ENCODE measurements at places on chromosomes 2 and 18.
A peak's percentile ranks its signal among the peaks of the same experiment; 100 is the strongest.

DNA sequence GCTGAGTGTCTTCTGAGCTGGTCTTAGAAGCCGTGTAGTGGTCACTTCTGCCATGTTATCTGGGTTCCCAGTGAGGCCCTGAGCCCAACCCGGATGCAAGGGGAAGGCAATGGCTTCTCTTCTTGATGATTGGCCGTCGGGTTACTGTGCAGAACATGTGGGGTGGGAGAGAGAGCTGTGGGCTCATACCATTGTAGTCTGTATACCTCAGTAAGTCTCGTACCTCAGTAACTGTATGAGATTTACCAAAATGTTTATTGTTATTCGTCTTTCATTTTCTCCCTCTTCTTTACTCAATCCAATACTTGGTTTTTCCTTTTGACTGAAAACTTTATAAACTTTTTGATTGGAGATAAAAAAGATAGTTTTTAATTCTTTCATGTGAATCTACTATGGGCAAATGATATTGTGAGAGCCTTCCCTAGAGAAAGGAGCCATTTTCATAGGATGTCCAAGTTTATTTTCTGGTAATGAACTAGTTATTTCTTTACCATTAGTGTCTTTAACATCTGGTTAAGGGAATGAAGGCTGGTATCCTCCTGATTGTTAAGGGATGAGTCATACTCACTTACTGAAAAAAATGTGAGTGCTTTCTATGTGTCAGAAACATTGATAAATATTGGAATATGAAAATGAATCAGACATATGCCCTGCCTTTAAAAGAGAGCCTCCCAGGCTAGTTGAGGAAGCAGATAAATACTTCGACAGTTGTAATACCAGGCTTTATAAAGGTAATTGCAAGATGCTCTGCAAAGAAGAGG lies 129.9 kb downstream of the PRPF40A start:
- DNase-seq = peak; percentile 19

- no peak for DNase-seq
Measured at GRCh38 chr18:45663403-45664045, 48.2 kb downstream of the SLC14A2 start.

DNA sequence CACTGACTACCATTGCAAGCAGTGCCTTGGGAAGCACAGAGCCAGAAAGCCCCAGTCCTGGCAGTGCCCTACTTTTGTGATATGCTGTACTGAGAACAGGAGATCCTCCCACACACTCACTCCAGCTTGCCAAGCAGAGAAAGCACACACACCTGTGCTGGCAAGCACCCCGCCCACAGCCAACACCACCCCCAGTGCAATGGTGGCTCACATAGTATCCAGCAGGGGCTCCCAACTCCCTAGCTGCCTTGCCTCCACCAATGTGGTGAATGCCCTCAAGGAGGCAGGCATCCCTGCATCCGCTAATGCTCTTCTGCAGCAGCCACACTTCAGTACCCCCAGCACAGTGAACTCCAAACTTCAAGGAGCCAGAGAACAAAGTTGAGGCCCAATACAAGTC lies 1655.8 kb downstream of the SUCLG1 start:
- no peak for DNase-seq

GRCh38 chr18:24043403-24043802 lies 28.8 kb downstream of the TTC39C start:
- no peak for DNase-seq

DNA sequence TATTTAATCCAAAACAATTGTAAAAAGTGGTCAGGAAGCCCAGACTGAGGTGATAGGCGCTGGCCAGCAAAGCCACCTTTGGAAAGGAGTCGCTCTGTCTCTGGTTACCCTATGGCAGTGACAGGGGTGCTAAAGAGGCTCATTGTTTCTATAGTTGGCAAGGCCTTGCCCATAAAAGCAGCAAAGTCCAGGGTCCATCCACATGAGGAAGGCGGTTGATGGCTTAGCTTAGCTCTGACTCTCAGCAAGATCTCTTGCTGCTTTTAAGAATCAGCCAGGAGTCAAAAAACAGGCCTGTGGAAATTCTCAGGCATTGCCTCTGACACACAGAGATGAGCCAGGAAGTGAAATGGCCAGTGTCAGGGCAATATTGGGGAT lies 57.8 kb upstream of the CYP26B1 start:
- DNase-seq = no peak

DNA sequence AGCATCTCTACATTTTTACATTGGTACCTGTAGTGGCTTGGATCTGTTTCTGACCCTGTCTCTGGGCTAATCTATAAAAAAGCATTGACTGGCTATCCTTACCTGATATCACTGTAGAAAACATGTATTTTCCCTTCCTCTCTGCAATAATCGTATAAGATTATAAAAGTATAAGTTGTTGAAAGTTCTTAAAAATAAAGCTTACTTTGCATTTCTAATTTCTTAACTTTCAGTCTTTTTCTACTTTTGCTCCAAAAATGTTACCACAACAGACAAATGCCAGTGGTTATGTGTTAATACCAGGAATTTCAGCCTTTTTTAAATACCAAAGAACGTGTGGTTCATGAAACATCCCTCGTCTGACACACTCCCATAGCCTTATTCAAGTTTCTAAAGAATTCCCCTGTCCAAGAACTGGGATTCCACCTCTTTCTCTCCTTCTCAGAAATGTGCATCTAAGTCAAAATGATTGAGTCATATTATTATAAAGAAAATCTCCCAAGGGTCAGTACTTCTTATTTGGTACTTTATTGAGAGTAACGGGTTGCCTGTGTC lies 28.5 kb upstream of the ACKR3 start:
- no peak for DNase-seq

DNA sequence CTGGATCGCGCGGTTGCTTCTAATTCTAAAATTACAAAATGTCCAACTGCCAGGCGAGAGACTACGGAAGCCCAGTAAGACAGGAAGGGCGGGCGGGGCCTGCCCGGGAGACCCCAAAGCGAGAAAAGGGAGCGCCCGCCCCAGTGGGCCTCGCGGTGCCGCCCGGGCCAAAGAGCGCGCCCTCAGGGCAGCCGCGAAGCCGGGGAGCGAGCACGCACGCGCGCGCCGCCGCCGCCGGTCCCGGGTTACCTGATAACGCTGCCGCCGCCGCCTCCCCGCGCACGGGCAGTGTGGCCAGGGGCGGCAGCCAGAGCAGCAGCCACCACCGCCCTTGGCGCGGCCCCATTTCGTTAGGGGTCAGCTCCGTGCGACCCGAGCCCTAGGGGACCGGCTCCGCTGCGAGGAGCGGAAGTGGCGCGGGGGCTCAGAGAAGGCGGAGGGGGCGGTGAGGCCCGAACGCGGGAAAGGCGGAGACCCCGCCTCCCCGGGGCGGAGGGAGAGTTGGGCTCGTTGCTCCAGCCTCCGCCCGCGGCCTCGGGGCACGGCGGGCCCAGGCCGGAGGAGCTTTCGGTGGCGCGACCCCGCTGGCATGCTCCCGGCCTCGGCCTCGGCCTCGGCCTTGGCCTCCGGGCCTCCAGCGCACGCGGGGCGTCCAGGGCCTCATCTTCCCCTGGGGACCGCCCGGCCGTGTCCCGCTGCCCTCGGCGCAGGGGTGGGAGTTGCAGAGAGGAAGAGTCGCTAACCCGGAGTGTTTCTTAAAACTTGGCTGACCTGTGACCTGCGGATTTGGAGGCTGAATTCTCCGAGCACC lies at the start of gene NEMP2:
Gene NEMP2 (minus strand): TSS at position 413 of the 811 bp plus-strand sequence. CDS start 67 bp downstream, at position 346.
- peak; percentile 70 for DNase-seq

DNA sequence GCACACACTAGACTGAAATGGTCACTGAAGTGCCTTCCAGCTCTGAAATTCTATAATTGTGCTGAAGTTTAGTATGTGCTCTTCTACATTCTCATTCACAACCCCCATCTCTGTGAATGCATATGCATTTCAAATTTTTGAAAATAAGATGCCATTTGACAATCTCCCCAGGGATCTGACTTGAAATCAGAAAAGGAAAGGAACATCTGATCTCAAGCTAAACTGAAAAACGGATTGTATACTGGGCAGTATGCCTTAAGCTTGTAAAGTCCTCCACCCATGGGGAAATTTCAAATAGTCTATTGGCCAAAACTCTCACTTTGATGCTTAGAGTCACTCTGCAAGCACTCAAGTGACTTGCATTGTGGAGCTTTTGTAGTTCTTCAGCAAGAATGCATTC lies 22.9 kb downstream of the FAP start:
- no peak for DNase-seq

DNA sequence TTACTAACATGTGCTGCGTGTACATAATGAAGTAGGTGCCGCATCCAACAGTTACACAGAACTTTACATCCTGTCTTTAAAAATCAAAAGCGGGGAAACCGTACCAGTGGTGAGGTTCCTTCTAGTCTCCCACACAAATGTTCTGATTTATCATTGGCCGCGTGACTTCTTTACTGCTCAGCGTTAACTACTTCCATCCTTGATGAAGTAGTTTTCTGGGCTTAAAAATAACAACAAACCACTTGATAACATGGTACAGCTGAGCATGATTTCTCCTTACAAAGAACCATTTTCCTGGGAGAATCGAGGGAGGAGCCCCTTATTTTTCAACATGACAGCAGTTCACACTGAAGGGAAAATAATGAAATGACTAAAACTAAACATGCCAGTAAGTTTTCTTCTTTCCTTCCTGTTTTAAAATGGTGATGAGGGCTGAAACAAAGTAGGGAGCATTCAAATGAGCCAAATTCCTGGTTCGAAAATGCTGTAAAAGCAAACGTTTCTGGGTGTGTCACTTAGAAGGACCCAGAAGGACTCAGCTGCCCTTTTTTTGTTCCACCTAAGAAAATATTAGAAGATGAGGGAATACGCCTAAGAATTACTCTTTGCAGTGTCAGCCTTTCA lies 9.9 kb downstream of the EMILIN2 start:
- DNase-seq = no peak

GRCh38 chr2:24214880-24215279 lies 40.0 kb downstream of the FAM228A start:
- no peak for DNase-seq

DNA sequence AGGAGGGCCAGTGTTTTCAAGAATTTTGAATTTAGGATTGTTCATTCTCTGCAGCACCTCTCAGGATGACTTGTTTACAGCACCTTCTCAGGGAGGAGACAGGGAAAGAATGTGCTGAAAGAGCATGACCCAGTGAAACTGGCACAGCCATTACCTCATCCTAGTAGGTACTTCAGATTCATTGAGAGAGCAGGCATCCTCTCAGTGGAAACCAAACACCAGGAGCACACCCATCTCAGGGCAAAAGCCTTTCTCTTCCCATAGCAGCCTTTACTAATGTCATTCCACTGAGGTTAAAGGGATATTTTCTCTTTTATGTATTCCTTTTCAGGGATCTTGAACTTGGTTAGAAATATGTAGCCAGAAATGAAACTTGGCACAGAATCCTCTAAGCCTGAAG lies 2.6 kb downstream of the MAP2 start:
- DNase-seq = peak; percentile 33

GRCh38 chr2:22035361-22035830 lies 911.6 kb downstream of the TDRD15 start:
- no peak for DNase-seq

GRCh38 chr2:36277881-36278523 lies 77.6 kb upstream of the CRIM1 start:
- DNase-seq = no peak

All from NCI-H226 (cell line).